ENCODE measurements at places on chromosomes 4 and X.

DNA sequence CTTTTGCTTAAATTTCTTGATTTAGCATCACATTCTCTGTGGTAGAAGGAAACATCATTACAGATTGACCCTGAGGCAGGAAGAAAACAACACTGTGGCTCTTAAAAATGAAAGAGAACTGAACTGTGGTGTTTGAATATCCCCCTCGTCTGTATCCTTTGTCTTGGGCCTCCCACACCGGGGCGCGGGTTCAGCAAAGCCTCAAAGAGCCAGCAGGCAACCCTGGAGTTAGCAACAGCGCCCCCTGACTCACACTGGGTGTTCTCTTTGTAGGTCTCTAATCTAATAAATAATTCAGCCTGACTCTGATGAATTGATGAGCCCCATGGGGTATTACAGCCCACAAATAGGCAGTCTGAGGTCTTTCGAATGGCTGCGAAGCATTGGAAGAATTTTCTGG is 46.1 kb upstream of the CTSO start:
- DNase-seq = peak; percentile 24

DNA sequence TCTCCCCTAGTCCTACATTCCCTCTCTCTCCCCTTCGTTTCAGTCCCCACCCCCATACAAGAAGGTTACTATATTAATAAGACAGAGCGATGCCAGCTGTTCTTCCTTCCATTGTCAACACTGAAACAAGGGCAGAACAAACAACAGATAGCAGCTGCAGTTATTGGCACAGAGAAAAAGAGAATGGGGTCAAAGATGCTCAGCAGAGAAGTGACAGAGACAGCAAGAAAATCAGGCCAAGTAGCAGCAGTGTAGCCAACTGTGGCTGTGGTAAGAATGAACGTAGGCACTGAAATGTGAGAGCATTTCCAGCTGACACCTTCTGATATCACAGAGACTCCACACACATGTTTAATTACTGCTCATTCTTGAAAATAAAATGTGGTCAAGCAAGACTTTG is 641.8 kb downstream of the FSTL5 start:
- peak; percentile 74 for DNase-seq

DNA sequence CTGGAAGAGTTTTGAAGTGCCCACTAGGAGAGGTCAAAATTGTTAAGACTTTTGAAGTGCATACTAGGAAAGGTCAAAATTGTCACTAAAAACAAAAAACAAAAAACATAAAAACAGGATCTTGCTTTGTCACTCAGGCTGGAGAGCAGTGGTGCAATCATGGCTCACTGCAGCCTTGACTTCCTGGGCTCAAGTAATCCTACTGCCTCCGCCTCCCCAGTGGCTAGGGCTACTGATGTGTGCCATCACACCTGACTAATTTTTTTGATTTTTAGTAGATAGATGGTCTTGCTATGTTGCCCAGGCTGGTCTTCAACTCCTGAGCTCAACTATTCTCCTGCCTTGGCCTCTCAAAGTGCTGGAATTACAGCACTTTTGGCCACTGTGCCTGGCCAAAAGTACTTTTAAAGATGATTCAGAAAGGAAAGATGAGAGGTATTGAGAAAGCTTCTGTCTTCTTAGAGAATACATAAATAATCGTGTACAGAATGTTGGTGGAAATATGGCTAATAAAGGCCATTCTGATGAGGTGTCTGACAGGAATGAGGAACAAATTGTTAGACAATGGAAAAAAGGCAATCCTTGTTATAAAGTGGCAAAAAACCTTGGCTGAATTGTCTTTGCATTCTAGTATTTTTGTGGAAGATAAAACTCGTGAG is 43.3 kb upstream of the STX18 start:
- DNase-seq = no peak

- no peak for DNase-seq
Measured at GRCh38 chr4:86910369-86910768, 18.1 kb upstream of the C4orf36 start.

- peak; percentile 82 for DNase-seq
Measured at GRCh38 chr4:95263960-95264359, 284.8 kb downstream of the UNC5C start.

GRCh38 chr4:7756561-7757355 is 182.9 kb downstream of the AFAP1 start:
- DNase-seq = no peak

DNA sequence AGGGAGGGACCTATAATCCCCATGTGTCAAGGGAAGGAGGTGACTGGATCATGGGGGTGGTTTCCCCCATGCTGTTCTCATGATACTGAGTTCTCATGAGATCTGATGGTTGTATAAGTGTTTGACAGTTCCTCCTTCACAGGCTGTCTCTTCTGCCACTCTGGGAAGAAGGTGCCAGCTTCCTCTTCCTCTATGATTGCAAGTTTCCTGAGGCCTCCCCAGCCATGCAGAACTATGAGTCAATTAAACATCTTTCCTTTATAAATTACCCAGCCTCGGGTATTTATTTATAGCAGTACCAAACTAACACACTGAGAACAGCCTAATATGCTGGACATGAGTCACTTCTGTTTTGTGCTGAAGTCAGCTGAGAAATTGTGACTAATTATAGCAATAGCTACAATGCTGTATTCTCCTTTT is 656.9 kb upstream of the CPEB2 start:
- no peak for DNase-seq

- no peak for DNase-seq
Measured at GRCh38 chr4:113582737-113583136, 178.8 kb downstream of the CAMK2D start.

DNA sequence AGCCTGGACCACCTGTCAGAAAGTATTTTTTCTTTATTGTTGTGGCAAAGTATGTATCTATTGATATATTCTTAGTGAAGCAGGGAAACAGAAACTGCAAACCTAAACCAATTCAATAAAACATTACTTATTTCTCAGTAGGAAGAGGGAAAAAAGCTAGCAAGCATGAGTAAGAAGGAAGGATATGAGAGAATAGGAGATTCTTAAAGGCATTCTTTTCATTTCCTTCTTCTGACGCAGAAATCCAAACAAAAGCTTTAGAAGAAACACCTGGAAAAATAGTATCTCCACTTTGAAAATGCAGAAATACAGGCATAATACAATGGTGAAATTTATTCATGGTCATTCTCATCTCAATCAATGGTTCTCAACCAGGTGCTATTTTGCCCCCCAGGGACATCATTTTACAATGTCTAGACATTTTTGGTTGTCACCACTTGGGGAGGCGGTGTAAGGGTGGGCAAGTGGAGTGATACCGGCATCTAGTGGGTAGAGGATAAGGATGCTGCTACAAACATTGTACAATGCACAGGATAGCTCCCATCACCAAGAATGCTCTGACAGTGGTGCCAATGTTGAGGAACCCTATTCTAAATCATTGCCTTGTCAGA is 21.7 kb upstream of the ATXN3L start:
- DNase-seq = no peak

GRCh38 chrX:109774706-109775105 is 41.6 kb upstream of the ACSL4 start:
- no peak for DNase-seq

DNA sequence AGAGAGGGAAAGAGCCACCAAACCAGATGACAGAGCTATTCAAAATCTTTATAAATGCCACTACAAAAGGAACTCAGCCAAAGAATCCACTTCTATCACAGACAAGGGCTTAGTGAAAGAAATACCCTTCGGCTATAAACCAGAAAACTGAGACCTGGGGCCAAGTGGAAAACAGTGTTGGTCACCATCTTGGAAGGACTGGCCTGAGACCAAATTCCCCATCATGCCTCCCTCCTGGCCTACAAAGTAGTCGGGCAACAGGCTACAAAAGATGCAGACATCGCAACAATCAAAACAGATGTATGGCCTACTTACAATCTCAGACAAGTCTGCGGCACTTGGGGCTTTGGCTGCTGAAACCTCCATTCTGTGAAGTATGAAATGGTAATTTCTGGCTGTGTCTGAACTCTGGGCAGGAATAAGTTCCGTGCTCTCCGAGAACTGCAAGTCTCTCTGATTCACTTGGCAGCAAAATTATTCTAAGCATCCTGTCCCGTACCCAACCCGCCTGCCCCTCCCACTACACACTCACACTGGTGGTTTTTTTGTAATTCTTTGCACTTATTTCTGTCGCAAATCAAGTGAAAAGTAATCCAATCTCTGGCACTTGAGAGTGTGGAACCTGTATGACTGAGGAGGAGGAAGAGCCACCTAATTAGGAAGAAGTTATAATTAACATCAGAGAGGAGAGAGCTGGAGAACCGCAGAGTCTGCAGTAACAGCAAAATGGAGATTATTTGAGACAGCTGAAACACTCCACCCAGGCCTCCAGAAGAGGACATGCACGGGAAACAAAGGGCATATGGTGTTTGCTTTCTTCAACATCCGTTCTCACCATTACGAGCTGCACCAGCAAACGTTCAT is 87.8 kb downstream of the SH3KBP1 start:
- no peak for DNase-seq

DNA sequence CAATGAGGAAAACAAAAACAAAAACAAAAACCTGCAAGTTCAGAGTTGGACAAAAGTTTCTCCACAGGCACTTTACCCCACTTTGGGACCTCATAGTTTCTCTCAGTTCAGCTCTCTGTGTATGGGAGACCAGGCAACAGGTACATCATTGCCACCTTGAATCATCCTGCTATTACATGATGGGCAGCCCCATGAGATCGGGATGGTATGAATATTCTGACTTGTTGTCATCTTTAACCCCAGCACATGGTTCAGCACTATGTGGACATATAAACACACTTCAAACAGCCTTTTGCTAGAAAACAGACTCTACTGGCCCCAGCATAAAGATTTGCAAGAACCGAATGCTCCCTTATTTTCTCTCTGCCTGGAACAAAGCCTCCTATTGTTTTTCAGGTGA is 176.9 kb upstream of the SCML1 start:
- no peak for DNase-seq

DNA sequence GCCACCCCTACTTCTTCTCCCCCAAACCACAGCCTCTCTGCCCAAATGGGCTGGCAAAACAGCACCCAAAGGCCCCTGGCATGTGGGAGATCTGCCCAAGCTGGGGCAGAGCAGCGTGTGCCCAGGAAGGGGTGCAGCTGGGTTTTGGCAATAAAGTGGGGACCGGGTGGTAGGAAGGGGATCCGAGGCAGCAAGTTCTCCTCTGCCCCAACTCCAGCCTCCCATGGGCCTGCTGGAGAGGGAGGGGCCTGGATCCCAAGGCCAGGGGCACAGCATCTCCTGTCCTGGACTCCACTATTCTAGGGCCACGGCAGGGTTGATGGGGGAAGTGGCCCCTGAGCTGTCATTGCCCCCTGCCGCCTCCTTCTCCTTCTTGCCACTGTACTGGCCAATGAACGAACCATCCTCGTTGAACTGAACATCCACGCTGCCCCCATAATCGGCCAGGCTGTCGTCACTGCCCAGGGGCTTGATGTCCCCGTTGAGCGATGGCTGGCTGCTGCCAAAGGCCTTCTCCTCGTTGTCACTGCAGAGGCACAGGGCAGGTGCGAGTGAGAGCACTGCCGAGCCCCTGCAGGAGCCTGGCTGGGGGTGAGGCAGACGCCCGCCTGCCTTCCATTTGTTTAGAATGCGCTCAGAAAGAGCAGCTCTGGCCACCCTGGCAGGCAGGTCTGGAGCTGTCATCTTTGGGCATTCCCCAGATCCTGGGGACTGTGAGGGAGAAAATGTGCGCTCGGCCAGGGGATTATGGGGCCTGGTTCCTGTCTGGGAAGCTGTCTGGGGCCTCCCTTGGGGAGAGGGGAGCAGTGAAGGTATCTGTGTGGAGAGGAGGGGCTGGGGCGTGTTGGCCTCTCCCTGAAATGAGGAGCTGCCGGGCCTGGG is 23.4 kb downstream of the L1CAM start:
- no peak for DNase-seq

DNA sequence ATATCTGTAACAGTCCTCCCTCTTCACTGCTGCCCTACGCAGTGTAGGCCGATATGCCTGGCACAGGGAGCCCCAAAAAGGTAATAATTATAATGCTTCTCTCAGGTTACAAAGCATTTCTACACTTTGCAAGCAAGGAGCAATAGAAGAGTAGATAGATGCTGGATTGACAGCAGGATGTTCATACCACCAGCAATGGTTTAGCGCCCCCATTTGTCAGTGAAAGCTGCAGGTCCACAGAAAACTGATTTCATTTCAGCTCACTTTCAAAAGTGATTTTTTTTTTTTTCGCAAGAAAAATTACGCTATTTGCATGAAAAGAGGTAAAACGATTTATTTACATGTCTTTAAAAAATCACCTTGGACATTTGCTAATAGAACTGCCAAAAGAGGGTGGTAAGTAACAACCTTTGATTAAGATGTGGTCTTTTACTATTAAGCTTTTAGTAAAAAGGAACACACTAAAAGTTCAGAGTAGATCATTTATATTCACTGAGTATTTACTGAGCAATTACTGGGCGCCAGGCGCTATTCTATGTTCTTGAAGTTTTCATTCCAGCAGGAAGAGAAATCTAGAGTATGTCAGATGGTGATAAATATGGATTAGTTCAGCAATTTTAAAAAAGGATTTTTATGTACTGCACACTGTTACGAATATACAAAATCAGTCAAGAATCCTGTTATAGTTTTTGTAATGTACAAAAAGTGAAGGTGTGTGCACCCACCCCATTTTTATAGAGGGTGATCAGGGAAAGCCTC is 34.4 kb downstream of the HPF1 start:
- peak; percentile 15 for DNase-seq

DNA sequence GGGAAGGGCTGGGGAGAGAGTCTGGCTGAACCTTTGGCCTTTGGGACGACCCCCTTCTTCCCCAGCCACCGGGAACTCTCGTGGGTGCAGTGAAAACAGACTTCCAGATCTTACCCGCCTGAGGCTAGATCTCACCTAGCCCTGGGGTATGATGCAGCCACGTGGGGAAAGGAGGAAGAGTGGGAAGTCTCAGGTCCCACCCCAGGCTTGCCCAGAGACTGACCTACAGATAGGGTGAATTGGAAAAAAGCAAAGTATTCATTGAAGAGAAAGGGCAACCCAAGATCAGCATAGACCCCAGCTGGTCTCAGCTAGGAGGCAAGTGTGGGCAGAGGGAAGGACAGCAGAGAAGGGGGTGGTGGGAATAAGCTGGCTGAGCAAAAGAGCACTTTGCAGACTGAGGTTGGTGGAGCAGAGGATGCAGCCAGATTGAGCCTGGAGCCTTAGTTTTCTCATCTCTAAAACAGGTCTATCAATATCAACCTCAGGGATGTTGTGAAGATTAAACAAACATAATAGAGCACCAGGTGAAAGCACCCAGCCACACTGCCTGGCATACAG is 4.2 kb upstream of the EFNB1 start:
- DNase-seq = no peak

DNA sequence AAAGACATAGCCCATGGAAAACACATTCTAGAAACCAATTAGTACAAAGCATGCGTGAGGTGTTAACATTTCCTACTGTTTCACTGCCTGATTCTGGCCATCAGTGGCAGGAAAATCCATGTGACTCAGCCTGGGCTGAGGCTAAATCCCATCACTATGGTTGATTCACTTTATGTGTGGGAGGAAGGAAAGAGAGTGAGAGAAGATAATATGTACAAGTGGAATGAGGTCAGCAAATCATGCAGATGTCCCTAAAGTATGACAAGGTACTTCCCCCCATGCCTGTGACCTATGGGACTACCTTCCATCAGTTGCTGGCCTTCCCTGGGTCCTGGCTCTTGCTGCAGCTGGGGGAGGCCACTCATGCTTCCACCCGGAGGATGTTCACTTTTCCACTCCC is 64.2 kb upstream of the MAP3K15 start:
- no peak for DNase-seq

GRCh38 chr4:129095811-129096454 is at the start of gene C4orf33:
Gene C4orf33, plus strand, starts transcription at chr4:129096152. Its CDS starts 6,459 bp downstream, at chr4:129102611.
- peak; percentile 90 for DNase-seq
